ENCODE measurements at places on chromosomes 2 and 18. TPM values are rescaled to one million over a fixed set of nuclear protein-coding genes. Genes with fewer than 3 reads are reported as not detected.

DNA sequence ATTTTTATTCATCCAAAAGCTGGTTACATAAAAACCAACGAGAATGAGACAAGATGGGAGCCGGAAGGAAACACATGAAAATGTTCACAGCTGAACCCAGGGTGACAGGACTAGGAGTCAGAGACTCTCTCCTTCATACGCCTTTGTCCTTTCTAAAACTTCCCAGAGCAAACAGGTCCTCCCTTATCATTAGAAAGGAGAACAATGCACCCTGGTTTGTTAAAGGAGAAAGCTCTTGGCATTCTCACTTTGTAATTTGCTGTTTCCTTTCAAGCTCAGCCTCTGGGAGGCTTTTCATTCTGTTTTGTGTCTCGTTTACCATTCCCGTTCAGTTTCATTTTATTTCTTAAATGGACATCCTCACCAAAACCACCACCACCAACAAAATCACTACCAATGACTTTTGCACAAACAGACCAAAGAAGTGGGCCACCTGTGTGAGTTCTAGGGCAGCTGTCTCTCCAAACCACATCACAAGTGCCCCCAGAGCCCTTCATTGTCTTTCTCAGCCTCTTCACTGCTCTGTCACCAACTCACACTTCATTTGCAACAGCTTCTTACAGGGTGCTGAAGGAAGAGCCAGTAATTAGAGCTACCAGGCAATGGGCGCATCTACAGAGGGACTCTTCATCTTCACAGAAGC is 105.3 kb downstream of the HDAC4 start:
- DNase-seq = no peak

DNA sequence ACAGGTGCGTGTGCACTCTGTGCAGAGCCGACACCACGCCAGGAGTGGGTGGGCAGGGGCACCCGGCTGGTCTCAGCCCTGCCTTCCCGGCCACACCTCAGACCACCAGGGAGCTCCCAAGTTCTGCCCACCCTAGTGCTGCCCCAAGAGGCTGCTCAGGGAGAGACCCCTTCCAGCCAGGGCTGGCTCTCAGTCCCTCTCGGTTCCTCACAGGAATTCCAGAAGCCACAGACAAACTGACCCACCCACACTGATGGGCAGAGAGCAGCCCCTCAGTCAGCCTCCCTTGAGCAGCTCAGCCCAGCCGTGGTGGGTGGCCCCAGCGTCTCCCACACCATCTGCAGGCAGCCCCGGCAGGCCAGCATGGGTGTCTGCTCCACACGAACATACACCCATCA is 33.8 kb downstream of the GPC1 start:
- peak; percentile 65 for DNase-seq

- DNase-seq = no peak
These were observed 453.0 kb downstream of the GALR1 start for GRCh38 chr18:77702686-77703085.

KIDINS220 gene
- 81.6 TPM for total RNA-seq

TET3 gene
- 12.1 TPM for total RNA-seq

GRCh38 chr2:235670974-235671787 is 177.3 kb downstream of the AGAP1 start:
- DNase-seq = no peak

GRCh38 chr2:45774688-45775244 is 123.3 kb downstream of the PRKCE start:
- no peak for DNase-seq

EN1 gene
- not detected for total RNA-seq

TMEM200C gene
- 0.15 TPM for total RNA-seq

DNA sequence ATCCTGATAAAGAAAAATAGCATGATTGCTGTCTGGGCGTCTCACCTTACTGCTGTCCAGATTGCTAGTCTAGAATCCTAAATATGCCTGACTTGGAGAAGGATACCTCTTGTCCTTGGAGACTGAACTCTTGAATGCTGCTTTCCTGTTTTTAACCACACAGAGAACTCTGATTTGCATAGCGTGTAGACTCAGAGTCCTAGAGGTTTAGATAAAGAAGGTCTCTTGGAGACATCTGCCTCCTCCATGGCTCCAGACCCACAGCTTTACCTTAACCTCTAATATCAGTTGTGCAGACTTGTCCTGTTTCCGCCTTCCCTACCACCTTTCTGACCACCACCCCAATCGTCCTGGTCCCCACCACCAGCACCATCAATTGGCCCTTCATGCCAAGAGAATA is 292.6 kb upstream of the CYRIA start:
- no peak for DNase-seq

- no peak for DNase-seq
These were observed 103.8 kb downstream of the LAMA3 start for GRCh38 chr18:23793051-23793450.

GRCh38 chr2:239916205-239917124 is 108.7 kb downstream of the NDUFA10 start:
- DNase-seq = peak; percentile 35

SOCS6 gene
- 19.6 TPM for total RNA-seq

PMAIP1 gene
- total RNA-seq = 1.3 TPM

- no peak for DNase-seq
These were observed 24.3 kb upstream of the STPG4 start for GRCh38 chr2:47179388-47179787.

DNA sequence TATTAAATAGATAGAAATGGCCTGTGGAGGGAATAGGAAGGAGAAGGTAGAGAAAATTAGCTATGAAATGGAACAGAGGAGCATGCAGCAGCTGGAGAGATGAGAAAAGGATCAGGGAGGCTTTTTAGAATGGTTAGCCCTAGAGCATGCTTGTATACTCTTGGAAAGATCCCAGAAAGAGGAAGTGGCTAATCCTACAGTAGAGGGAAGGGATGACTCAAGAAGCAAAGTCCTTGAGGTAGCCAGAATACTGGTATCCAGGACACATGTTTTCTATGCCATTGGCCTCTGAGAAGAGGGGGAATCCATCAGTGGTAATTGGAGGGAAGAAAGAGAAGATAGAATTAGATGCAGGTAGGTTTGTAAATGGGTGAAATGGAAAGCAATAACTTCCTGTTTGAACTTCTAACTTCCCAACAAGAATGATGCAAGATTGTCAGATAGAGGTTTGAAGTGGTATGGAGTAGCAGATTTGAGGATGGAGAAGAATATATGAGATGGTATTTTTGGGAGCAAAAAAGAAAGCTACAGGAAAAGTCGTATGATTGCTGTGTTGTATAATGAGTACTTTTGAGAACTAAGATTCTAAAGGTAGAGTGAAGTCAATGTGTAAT is 17.1 kb upstream of the OSBPL6 start:
- DNase-seq = no peak

C1QL2 gene
- total RNA-seq = not detected

GRCh38 chr2:141468761-141469160 is 662.1 kb downstream of the LRP1B start:
- DNase-seq = no peak

DNA sequence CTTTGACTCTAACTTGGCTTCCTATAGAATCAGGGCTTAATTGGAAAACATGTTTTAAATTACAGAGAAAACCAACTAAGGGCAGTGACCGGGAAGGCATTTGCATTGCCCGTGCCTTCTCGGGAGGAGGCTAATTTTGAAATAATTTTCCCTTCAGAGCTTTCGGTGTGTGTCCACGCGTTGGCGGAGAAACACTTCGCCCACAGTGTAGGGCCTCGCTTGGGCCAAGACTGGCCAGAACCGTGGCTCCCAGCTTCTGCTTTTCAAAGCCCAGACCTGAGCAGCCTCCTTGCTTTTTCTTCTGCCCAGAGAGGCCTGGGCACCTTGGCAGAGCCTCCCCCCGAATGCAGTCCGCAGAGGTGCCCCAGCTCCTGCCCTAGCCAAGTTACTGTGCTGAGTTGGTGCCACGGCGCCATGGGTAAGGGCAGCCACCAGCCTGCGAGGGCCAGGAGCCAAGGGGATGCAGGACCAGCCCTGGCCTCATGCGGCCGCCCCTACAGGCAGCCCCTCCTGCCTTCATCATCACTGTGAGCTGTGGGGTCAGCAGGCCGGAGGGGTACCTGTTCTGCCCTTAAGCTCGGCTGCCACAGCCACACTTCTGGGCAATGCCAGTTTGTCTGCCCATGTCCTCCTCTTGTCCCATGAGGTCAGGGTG is 57.4 kb downstream of the NFATC1 start:
- no peak for DNase-seq

GRCh38 chr2:20439503-20439902 is 7.4 kb upstream of the RHOB start:
- DNase-seq = no peak

TMEM198 gene
- total RNA-seq = 2.3 TPM

DNA sequence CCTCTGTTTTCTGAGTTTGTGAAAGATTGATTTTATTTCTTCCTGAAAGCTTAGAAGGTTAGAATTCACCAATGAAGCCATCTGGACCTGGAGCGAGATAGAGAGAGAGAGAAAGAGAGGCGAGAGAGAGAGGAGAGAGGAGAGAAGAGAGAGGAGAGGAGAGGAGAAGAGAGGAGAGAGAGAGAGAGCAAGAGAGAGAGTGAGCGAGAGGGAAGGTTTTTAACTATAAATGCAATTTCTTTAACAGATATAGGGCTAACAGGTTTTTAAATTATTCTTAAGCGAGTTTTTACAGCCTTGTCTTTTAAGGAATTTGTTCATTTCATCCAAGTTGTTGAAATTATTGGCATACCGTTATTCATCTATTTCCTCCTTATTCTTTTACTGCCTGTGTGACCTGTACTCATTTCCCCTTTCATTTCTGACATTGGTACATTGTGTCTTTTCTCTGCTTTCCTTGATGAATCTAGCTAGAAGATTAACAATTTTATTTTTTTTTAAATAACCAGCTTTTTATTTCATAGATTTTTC is 56.1 kb downstream of the BABAM2 start:
- DNase-seq = no peak

XDH gene
- not detected for total RNA-seq

GRCh38 chr2:199804831-199805230 is 46.2 kb downstream of the FTCDNL1 start:
- DNase-seq = no peak

LYG2 gene
- not detected for total RNA-seq

SAG gene
- not detected for total RNA-seq

PROM2 gene
- total RNA-seq = 1.4 TPM

GRCh38 chr18:58309099-58309498 is 265.1 kb downstream of the NEDD4L start:
- DNase-seq = no peak

- peak; percentile 81 for DNase-seq
These were observed 433 bp downstream of the SH3RF3 start for GRCh38 chr2:109129356-109129920.

DNA sequence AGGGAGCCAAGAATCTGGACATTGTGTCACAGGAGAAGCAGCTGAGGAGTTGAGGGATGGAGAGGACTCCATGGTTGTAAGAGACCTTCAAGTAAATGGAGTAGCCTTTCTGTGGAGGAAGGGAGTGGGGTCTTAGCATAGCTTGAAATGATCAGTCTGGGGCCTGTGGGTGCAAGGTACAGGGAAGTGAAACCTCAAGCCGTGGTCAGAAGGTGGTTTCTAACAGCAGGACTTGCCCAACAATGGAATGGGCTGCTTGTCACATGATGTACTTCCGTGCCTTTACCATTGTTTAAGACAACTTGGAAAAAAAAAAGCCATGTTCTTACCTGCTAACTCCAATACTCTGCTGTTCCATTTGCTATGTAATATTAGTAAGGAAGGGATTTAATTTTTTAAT is 140.7 kb downstream of the LDLRAD4 start:
- DNase-seq = no peak

- DNase-seq = no peak
These were observed 612.5 kb downstream of the IRS1 start for GRCh38 chr2:226187156-226187555.

GRCh38 chr18:57754577-57755338 is 48.4 kb downstream of the ATP8B1 start:
- DNase-seq = no peak

Measured in aorta (tissue), 5 donors.